Stimulated activated CD4-positive, alpha-beta T cell treated with anti-CD3 and anti-CD28 coated beads, Interleukin-4, amount 100 ng/mL, for 48 hours (primary cell): ENCODE measurements at places on chromosomes 1 and 21.

DNA sequence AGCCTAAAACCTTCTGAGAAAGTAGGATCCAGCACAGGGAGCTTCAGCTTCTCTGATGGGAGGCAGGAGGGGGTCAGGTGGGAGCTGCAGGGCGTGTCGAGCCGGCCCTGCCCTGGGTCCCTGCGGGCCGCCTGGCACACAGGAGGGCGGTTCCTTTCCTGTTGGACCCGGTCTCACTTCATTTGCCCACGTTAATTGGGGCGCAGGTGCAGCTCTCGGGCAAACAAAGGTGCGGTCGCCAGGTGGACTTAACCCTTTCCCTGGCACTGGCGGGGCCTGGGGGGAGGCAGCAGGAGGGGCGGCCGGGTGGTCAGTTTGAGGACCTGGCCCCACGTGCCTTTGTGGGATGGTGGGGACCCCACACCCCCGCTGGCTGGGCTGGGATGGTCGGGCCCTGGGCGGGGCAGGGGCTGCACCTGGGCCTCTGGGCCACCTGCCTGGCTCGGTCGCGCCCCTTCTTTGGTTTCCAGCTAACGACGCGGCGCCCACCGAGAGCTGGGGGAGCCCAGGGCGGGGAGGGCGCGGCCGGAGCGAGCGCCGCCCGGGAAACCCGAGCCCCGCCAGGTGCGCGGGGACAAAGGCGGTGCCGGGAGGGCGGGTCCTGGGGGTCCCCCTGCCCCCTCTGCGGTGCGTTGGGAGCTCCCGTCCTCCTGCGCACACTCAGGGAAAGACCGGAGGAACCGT is 20.8 kb upstream of the C1orf159 start:
- DNase-seq: no peak

DNA sequence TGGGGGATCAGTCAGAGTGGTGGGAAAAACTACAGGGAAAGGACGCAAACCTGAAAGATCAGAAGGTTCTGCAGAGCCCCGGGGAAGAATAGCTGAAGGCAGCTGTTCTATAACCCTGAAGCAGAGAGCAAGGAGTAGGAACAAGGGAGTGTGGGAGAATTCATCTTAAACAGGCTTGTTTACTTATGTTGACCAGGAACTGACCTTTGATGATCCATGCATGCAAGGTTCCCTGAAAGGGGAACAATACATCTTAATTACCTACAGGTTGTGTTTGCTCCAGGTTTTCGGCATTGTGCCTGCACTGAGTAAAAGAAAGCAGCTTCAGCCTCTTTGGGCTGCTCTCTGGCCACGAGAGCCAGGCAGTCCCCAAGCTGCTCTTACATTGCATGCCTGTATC is 18.7 kb upstream of the FAM43B start:
- DNase-seq: no peak

DNA sequence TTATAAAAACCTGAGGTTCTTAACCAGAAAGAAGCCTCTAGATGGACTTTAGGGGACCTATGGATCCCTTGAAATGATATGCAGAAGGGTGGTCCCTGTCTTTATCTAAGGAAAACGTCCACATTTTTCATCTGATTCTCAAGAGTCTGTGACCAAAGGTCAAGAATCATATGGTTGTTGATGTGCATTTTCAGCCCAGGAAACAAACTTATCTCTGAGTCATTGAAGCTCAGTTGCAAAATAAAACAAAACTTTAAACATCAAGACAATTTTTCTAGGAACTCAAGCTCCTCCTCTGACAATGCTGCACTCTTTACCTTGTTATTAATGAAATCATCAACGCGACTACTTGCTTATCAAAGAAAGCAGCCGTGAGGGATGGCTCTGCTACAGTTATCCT is 83.3 kb downstream of the TIAM1 start:
- no peak for DNase-seq

DNA sequence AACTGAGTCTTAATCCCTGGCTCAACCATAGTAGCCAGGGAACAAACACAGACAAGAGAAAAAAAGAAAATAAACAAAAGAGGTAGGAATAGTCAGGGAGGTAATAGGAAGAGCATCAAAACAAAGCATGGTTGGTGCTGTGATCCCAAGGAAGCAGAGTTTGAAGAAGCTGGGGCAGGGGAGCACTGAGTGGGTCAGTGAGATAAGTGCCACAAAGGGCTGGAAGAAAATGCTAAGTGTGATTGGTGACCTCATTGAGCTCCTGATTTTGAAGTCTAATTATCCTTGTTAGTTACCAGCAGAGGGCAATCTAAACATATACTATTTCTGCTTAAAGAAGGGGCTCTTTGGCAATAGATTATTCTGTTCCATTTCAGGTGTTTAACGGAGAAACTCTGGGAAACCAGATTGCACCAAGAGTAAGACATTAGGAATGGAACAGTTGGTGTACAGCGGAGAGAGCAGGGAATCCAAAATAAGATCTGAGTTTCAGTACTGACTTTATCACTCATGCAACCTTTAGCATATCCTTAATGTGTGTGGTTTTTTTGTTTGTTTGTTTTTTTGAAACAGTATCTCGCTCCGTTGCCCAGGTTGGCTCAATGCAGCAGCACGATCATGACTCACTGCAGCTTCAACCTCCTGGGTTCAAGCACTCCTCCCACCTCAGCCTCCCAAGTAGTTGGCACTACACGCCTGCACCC is 30.7 kb upstream of the KIAA1614 start:
- DNase-seq: no peak

- no peak for DNase-seq
These were observed 427.5 kb upstream of the PROX1 start for GRCh38 chr1:213560226-213560625.

- no peak for DNase-seq
These were observed at the start of gene SELENBP1 for GRCh38 chr1:151372058-151372934. SELENBP1 (minus strand) TSS chr1:151372705; CDS start chr1:151372641, 64 bp downstream.

GRCh38 chr1:47689894-47690293 is 252.1 kb downstream of the FOXD2 start:
- no peak for DNase-seq

- no peak for DNase-seq
These were observed 744.2 kb downstream of the USP25 start for GRCh38 chr21:16473988-16474387.

DNA sequence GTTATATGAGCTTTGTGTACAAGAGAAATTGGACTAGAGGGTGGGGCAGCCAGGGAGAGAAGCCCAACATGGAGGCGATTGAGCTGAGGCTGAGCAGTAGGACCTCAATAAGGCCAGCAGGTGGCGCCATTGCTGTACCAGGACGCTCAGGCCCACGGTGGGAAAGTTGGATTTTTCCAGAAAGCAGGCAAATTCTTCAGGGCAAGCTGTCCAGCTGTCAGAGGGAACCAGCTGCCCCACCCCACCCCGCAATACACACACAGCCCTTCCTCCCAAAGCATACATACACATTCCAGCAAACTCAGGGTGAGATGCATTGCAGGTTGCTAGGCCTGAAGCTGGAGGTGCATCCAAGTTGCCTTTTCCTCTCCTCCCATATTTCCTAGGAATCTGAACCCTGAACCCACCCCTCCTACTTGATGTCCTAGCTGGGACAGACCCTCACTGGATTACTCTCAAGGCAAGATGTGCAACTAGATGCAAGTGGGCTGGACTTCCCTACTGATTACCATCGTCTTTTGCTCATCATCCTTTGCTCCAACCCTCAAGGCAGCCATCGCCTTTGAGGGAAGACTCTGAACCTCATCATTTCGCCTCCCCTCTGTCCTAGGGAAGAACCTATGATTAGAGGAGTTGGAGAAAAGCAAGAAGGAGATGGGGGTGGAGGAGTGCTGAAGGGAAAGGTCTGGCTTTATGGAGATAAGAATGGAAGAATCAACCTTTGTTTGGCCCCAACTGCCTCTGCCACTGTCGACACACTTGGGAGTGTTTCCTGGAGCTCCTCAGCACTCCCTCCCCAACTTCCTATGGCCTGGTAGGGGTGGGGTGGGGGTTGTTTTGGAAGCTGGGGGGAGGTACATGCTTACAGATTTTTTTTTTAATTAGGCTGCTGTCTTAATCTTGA is 25.5 kb downstream of the CD34 start:
- DNase-seq: peak; percentile 67

GRCh38 chr21:27722095-27722494 is 755.2 kb upstream of the ADAMTS5 start:
- DNase-seq: no peak

DNA sequence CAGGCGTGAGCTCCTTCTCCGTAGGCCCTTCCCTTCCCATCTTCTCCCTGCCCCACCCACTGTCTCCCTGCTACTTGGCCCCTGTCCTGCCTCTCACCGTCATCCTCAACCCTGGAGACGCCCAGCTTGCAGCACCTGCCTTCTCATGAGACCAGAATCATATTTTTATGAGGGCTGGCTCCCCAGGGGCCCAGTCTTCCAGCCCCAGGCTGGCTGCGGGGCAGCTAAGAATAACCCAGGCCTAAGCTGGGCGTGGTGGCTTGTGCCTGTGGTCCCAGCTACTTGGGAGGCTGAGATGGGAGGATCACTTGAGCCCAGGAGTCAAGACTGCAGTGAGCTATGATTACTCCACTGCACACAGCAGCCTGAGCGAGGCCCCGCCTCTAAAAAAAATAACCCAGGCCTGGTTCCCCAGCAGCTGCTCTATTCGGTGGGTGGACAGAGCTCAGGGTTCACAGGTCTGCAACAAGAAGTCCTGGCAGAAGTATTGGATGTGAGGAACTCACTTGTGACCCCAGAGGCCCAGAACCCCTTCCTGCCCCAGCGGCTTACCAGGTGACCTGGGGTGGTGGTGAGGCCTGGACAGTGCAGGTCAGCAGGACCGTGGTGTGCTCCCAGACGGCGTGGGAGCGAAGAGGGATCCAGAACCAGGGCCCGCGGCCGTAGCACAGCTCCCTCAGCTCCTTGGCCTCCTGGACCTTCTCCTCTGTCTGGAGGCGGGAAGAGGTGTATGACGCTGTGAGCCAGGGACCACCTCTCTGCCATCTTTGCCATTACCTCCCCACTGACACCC is 6.4 kb downstream of the MYOM3 start:
- DNase-seq: no peak

DNA sequence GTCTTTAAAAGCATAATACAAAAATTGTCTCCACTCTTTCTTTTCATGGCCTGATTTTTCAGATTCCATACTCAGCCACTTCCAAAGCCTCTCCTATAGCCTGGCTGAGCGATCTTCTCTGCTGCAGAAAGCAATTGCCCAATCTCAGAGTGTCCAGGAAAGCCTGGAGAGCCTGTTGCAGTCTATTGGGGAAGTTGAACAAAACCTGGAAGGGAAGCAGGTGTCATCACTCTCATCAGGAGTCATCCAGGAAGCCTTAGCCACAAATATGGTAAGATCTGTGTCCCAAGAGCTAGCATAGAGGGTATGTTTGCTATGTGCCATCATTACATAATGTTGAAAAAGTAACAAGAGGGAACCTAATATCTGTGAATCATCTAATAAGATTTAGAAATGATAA is 130.7 kb upstream of the BMP8A start:
- no peak for DNase-seq
